NCI-H460 (cell line): ENCODE measurements at places on chromosomes 4 and X.

DNA sequence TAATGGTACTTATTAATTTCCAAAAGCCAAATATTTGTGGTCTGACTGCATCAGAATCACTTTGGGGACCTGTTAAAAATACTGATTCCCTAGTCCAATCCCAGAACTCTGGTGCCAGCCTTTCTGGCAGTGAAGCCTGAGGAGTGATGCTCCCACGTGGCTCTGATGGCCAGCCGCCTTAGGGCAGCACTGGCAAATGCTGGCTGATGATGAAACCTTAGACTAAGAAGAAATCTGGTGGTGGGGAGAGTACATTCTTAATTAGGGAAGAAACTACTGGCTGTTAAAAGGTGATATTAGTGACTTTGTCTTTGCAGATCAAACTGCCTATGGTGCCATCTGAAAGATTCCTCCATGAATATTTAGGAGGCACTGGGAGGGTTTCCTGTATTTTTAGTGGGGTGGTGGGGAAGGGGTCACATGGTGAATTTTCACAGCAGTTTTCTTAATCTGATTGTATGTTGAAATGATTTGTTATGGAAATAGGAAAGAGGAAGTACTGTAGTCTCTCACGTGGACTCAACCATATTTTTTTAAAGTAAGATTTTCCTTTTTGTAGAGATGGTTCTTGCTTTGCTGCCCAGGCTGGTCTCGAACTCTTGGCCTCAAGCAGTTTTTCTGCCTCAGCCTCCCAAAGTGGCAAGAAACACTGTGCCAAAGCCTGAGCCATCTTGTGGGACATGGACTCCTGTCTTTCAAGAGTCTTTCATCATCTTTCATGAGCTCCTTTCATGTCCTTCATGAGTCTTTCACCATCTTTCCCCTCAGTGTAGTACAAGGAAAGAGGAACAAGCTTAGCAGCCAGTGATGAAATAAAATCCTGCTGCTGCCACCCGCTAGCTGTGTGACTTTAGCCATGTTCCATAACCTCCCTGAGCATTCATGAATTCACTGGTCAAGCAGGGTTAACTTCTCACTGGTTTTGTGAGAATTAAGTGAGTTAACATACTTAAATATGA lies 90.8 kb downstream of the ZNF330 start:
- no peak for DNase-seq

GRCh38 chrX:123920105-123920785 lies 41.3 kb upstream of the STAG2 start:
- no peak for DNase-seq

- no peak for DNase-seq
Observed at GRCh38 chrX:130285710-130286109, 17.0 kb upstream of the ZNF280C start.

- no peak for DNase-seq
Observed at GRCh38 chr4:139243448-139244365, 36.3 kb downstream of the MGARP start.

- no peak for DNase-seq
Observed at GRCh38 chr4:37542706-37543105, 143.5 kb downstream of the RELL1 start.
